ENCODE measurements at places on chromosomes 1 and 21. TPM values are rescaled to one million over a fixed set of nuclear protein-coding genes. Genes with fewer than 3 reads are reported as not detected.
A peak's percentile ranks its signal among the peaks of the same experiment; 100 is the strongest.

DNA sequence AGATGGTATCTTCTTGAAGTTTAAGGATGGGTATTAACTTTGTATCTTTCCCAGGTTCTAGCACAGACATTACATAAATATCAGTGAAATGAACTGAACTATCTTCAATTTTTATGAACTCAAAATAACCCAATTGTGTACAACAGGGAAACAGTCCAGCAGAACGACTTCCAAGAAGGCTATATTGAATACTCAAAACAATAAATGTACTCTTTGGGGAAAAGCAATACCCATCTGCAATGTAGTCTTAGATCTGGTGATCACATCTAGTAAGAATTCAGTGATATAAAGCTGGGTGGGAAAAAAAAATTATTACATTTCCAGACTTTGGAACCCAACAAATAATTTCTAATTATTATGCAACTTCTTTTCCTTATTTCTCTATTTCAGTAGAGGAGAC is 33.1 kb upstream of the GORAB start:
- DNase-seq = no peak

DNA sequence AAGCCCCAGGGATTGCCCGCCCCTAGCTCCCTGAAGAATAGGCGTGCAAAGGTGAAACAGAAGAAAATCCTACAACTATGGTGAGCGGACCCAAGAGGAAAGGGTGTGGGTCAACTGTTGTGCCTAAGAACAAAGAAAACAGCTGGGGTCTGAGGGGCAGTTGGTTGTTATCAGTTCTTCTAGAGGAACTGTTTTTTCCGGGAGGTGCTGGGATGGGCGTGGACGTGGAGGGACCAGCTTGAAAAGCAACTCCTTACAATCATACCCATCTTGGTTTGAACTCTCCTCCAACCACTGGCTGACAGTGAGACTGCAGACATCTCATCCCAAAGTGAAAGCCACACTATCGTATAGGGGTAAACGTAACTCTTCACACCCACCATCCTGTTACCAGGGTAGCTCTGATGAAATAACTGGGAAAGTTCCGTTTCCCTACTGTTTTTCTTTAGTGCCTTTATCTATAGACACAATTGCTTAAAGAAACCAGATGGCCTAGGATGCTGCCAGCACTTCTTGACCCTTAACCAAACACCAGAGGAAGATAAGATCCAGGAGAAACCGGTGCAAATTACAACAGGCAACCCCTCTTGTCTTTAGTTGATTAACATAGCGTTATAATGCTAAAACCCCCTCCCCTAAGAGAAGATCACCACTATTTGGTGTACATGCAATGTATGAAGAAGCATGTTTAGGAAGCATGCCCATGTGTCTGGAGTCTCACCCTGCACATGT is 25.6 kb upstream of the FAM89A start:
- DNase-seq = no peak

Gene DCST1
- polyA plus RNA-seq = not detected

DNA sequence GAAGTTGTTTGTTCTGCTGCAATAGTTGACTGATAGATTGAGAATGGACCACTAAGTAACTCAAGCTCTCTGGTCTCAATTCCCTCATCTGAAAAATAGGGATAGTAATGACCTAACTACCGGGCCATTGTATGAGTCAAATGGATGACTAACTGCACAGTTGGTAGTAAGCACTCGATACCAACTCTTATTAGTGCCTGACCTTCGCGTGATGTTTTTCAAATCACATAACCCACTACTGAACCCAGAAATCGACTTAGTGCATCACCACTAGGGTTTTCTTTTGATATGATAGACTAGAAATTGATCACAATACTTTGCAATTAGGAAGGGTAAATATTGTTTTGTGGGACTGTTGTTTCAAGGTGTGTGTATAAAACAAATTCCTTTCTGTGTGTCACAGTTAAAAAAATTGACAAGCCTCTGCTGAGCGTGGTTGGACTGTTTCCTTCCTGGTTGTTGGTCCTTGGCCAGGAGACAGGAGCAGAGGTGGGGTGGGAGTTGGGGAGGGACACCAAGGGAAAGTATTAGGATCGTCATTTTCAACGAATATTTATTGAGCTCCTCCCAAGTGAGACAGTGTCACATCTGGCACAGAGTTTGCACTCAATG is 54.0 kb upstream of the LRP8 start:
- peak; percentile 77 for DNase-seq

DNA sequence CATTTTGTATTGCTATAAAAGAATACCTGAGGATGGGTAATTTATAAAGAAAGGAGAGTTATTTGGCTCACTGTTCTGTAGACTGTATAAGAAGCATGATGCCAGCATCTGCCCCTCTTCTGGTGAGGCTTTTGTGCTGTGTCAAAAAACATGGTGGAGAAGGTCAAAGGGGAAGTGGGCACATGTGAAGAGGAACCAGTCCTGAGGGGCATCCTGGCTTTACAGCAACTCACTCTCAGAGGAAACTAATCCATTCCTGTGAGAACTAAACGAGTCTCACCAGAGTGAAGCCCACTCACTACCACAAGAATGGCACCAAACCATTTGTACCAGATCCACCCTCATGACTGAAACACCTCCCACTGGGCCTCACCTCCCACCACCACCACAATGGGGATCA is 18.8 kb upstream of the SELP start:
- no peak for DNase-seq

Gene KMO
- 3.1 TPM for polyA plus RNA-seq

GRCh38 chr1:2279210-2279639 is 51.1 kb downstream of the SKI start:
- DNase-seq = no peak

Gene PLPPR4
- not detected for polyA plus RNA-seq

- no peak for DNase-seq
Measured at GRCh38 chr1:110628323-110629105, 22.4 kb upstream of the KCNA2 start.

DNA sequence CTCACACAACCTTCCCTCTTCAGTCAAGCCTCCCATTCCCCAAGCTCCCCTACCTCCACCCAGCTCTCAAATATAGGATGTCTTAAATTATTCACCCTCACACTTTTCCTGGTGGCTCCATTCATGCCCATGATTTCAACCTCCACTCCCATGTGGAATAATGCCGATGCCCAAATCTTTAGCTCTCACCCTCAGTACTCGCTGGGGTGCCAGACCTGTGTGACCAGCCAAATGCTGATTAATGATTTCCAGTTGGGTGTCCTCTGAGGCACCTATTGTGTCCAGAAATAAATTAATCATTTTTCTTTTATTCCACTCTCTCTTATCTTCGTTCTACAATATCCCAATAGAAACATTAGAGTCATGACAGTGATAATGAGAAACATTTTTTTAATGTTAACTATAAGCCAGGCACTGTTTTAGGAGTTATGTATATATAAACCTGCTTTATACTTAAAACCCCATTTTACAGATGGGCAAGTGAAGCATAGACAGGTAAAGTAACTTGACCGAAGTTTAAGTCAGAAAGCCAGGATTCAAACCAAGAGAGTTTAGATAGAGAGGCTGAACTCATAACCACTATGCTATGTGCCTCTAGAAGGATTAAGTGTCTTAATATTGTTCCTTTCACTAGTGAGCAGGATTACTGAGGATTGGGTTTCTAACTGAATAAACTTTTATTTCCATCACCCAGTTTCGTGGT is 209.7 kb downstream of the DUSP10 start:
- DNase-seq = no peak

Gene TRAF3IP3
- not detected for polyA plus RNA-seq

Gene CD34
- 0.02 TPM for polyA plus RNA-seq

DNA sequence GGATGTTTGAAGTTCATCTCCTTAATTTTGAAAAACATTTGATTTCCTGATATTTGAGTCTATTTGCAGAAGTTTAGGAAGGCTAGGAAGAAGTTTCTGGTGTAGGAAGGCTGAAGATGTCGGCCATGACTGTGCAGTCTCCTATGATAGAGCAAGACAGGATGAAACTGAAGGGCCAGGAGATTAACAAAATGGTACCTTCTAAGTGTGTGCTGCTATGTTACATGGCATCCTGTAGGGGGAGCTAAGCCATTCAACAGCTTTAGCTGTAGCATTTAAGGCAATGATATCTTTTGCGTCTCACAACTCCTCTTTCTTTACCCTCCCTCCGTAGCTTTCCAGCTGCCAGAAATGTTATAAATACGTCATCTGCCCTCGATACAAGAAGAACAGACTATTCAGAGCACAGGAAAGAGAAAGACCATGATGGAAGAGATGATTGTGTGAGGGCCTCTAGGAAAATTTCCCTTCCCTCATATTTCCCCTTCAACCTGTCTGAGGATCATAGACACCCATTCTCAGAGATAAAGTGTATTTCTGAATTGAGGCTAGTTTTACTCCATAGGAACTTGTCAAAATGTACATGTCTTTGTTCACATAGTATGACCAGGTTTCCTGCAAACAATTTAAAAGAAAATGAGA is 61.1 kb downstream of the XCL1 start:
- peak; percentile 39 for DNase-seq

DNA sequence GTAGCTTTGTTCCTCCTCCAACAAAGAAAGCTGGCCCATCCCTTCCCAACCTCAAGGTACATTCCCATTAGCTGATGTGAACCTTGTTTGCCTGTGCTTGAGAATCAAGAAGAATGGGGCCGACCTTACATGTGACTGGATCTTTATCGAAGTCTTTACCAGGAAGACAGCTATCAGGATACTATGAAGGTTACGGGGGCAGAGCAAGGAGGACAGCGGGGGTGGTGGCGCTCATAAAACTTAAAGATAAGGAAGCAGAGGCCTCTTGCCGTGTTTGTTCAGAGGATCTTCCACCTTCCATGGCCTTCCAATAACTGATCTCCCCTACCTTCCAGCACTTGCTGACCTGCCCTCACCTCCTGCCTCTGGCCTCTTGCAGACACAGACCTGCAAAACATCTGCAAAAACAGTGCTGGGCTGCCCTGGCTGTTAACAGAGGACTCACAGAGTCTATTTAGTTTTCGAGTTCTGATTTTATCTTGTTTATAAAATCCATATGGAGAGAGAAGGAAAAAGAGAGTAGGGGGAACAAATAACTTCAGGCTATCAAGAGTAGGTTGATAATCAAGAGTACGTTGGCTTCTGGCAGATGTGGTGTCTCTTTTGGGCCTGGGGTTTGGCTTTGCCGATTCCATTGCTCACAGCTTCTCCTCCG is 198.0 kb downstream of the HUNK start:
- DNase-seq = no peak

DNA sequence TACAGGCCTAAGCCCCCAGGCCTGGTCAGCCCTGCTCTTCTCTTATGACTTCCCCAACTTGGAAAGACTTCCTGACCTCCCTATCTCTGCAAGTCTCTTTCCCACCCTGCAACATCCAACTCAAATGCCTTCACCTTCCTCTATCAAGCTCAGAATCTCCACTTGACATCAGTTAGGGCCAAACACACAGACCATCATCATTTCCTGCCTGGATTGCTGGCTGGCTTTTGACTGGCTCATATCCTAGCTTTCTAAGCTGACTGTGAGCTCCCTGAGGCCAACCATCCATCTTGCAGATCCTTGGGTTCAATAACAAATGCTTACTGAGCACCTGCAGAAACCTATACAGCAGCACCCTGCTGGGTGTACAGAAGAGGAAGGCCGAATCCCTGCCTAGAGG is 137.3 kb upstream of the EDN2 start:
- DNase-seq = no peak

- DNase-seq = no peak
Measured at GRCh38 chr21:22468893-22469292, 1470.7 kb downstream of the NCAM2 start.

GRCh38 chr1:3668148-3668547 is 15.8 kb downstream of the TP73 start:
- no peak for DNase-seq

Gene KRTAP19-1
- not detected for polyA plus RNA-seq

- no peak for DNase-seq
Measured at GRCh38 chr21:19853709-19854575, 1144.3 kb upstream of the NCAM2 start.

GRCh38 chr21:26495283-26495849 is 77.7 kb downstream of the CYYR1 start:
- no peak for DNase-seq

Gene FCGR3B
- polyA plus RNA-seq = not detected

DNA sequence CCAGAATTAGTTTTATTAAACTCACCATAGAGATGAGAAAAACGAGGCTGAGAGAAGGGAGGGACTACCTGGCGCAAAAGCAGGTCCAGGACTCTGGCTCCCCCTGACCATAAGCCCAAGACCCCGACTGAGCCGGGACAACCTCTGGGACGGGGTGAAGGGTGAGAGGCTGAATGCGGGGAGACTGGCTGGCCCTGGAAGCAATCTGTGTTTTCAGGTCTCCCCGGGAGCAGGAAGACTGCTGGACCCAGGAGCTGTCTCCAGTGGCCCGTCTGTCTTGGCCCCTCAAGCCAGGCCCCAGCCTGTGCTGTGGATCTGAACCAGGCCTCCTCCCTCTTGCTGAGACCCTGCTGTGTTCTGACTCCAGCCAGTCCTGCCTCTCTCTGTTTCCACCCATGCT is 240.8 kb downstream of the TRABD2B start:
- no peak for DNase-seq

GRCh38 chr21:44962403-44962966 is 22.7 kb downstream of the SLX9 start:
- peak; percentile 94 for DNase-seq

DNA sequence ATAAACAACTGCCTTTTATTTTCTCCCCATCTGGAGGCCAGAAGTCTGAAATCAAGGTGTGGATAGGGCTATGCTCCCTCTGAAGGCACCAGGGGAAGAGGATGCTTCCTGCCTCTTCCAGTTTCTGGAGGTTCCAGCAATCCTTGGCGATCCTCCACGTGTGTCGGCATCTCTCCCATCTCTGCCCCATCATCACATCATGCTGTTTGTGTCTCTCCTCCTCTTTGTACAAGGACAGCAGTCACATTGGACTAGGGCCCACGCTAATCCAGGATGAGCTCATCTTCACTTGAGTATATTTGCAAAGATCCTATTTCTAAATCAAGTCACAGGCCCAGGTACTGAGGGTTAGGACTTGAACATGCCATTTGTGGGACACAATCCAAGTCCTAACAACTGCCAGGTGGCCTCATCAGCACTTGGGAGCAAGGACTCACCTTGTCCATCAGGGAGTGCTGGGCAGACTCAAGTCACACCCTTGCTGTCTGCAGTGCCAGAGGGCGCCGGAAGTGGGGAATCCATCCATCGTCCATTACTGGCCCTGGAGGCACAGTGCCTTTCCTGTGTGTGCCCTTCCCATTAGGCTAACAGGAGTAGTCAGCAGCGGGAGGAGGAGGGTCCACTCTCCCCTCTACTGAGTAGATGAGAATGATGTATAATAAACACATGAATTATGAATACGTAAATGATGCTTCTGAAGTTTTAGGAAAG is 185.4 kb upstream of the AJAP1 start:
- no peak for DNase-seq

Gene EVA1C
- polyA plus RNA-seq = 22.2 TPM

DNA sequence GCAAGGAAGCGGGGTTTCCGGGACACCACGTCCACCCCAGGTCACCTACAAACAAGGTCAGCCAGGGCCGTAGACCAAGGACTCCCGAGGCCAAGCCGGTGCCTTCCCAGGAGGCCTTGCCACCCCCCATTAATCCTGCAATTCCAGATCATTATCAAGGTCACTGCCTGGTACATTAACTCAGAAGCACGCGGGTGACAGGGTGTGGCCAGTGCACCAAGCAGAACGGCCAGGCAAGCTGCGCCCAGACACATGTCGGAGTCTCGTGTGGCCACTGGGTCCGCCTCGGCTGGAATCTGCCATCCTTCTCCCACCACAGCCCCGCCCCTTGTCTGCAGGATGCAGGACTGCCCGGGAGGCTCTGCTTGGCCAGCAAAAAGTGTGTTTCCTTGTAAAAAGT is 144.7 kb downstream of the PRDM16 start:
- DNase-seq = no peak
